ENCODE measurements at places on chromosomes 13 and 19.

DNA sequence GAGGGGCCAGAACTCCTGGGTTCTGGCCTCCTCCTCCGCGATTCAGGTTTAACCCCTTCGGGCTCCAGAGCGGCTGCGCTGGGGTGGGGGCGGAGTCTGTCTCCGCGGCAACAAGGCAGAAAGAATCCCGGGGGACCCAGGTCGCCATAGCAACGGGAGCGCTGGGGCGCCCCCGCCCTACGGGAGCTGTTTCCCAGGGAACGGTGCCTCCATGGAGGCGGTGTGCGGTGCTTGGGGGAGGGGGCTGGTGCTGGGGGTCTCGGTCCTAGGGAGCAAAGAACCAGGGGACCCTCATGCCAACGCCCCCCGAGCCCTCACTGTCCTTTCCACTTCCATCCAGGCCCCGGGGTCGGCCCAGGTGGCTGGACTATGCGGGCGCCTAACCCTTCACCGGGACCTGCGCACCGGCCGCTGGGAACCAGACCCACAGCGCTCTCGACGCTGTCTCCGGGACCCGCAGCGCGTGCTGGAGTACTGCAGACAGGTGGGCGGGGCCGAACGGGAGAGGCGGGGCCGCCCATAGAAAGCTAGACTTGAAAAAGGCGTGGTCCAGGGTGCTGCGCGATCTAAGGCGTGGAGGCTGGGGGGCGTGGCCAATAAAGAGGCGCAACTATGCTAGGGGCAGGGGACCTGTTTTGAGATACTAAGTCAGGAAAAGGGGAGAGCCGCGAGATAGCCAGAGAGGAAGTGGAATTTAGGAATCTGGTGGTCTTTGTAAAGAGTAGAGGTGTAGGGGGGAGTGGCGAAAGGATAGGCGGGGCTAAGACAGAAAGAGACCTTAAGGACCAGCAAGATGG is 1.2 kb downstream of the APLP1 start:
- peak; percentile 92 for DNase-seq

- DNase-seq: no peak
Observed at GRCh38 chr19:1510442-1510806, 2.4 kb downstream of the ADAMTSL5 start.

- DNase-seq: no peak
Observed at GRCh38 chr13:23870356-23871140, 18.7 kb downstream of the MIPEP start.

DNA sequence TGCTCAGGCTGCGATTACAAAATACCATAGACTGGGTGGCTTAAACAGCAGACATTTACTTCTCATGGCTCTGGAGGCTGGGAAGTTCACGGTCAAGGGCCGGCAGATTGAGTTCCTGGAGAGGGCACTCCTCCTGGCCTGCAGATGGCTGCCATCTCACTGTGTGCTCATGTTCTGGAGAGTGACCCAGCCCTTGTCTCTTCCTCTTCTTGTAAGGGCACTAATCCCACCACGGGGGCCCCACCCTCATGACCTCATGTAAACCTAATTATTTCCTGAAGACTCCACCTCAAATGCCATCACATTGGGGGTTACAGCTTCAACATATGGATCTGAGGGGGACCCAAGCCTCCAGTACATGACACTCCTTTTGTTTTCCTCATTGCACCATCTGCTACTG is 56.0 kb upstream of the CLDN10 start:
- DNase-seq: no peak

DNA sequence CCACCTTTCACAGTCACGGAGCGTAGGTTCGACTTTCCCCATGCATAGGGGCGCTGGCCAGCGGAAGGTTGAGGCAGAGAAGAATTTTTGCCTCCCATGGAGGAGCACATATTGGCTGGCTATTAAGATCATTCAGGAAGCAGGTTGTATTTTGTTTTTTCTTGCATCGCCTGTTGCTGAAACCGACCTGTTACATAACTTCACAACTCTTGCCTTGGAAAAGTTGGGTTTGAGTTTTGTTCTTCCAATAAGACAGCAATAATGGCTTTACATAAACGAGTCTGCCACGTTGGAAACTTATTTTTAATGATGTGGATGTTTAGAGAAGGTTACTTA is 1.4 kb downstream of the UPF1 start:
- no peak for DNase-seq

DNA sequence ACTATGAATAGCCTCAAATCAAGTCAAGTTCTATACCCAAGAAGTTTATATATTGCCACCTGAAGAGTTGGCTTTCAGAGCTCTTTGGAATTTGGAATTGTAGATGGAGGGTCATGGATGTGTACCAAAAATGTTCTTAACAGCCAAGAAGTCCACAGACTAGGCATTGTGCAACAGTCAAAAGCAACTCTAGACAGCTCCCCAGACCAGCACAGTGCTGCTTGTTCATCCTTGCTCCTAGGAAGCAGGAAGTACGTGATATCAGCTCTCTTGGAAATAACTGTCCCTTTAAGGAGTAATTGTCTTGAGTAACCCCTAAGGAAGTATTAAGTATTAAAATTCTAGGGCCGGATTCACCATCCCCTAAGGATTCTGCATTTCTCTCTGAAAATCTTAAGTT is 30.7 kb upstream of the IL17D start:
- DNase-seq: no peak

DNA sequence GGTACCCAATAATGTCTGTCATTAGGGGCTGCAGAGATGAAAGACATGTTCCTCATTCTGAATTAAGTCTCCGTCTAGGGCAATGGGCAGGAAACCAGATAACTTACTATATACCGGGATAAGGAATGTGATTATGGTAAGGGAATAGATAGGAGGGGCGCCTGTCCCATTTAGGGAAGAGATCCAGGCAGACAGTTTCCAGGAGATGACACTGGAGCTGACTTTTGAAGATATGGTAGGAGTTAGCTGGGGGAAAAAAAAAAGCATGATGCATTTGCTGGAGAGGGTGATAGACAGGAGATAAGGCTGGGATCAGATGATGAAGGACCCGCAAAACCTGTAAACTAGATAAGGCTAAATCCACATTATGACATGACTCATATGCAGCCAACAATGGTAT is 340.7 kb downstream of the DCT start:
- DNase-seq: no peak

- DNase-seq: no peak
Observed at GRCh38 chr13:98746968-98747367, 5.5 kb downstream of the SLC15A1 start.

DNA sequence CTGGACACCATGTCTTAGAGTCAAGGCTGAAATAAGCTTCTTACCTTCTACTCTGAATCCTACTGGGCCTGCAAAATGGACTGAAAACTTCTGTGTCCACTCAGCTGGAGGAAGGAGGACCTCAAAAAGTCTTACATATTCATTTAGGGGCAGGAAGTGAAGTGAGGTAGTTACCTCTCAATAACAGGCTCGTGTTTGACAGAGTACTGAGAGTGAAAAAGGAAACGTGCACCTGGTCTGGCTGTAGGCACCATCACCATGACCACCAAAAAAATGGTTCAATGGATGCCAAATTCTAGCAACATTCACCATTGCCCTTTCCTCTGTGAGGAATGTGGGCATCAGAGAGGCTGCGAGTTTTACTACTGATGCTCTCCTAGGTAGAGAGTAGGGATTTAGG is 176.2 kb downstream of the RFC3 start:
- DNase-seq: no peak

GRCh38 chr19:31416548-31416947 is 67.3 kb upstream of the TSHZ3 start:
- no peak for DNase-seq

GRCh38 chr13:91238036-91238435 is 109.5 kb upstream of the MIR17HG start:
- DNase-seq: no peak

- DNase-seq: no peak
Observed at GRCh38 chr19:7830272-7830771, 304 bp downstream of the EVI5L start.

DNA sequence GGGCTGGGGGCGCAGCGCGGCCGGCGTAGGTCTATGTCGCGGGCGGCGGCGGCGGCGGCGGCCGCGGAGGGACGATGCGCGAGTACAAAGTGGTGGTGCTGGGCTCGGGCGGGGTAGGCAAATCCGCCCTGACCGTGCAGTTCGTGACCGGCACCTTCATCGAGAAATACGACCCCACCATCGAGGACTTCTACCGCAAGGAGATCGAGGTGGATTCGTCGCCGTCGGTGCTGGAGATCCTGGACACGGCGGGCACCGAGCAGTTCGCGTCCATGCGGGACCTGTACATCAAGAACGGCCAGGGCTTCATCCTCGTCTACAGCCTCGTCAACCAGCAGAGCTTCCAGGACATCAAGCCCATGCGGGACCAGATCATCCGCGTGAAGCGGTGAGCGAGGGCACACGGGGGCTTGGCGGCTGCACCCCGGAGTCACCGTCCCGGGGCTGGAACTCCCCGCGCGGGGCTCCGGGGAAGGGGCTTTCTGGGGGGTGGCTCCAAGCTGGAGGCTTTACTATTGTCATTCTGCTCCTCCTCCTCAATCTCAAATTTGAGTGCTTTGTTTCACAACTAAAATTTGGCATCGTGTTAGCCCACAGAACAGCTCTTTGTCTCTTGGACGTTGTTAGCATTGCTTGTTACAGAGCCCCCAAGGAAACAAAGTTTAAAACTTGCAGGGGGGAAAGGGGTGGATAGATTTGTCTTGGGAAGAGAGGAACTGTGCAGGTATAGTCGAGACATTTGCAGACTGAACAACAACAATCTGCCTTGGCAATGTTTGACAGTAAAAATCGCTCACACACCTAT is 630 bp downstream of the RAP2A start:
- DNase-seq: peak; percentile 66

- no peak for DNase-seq
Observed at GRCh38 chr13:59790626-59791025, 373.1 kb downstream of the DIAPH3 start.

DNA sequence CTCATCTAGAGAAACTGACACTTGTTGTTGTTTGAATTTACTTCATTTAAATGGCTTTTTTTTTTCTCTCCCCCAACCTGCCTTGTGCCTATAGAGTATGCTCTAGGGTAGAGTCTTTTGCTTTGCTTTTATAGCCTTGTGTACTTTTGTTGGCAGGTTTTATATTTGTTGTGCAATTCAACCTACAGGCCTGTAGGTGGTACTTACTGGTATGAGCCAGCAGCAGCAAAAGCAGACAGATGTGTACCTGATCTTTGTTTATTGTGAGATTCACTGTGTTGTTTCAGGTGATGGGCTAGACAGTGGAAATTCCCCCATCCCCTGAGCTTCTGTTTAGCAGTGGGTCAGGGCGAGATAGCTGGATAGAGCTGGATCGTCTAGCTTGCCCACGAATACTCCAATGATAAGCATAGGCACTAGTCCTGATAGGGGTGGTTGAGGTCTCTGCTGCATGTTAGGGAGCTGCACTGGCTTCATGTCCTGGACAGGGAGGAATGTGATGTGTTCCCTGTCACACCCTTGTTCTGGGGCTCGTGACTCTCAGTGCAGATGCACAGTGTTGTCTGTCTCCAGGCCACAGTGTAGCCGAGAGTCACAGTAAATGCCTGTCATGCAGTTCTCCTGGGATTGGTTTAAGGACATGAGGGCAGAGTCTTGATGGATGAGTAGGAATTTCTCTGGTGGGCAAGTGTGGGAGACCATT is 21.3 kb downstream of the DNAJC3 start:
- no peak for DNase-seq

GRCh38 chr13:65966991-65967451 is 1263.1 kb downstream of the PCDH9 start:
- peak; percentile 5 for DNase-seq

DNA sequence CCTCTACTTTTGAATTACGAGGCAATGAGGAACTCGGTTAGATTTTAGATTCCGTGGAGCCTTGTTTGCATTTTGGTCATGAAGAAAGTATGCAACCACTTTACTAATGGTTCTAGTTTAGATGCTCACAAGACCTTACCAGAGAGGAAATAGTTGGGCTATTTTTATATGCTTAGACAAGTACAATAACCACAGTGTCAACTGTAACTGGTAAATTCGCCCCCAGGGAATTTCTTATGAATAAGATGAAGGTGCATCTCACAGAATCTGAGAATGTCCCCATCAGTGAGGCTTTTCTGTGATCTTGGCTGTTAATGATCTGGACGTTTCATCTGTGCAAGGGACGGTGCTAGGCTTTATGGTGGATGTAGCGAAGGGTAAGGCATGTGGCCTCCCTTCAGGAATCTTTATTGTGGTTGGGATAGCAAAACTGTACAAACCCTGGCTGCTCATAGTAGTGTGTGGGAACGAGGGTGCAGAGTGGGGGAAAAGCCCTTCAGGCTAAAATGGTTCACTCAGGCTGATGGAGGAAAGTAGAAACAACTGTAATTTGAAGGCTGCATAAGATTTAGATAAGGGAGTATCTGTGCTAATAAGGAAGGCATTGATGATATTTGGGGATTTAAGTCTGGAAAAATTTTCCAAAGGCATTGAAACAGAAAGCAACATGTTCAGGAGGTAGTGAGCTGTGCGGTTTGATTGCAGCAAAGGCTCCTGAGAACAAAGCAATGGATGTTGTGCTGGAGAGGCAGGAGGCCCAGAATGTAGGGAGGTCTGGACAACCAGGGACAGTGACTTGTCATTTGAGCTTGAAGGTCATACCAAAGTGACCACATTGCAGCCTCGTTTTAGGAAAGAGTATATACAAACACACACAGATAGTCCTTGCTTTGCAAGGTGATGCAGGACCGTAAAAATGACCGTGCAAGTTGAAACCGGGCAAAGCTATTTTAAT is 28.4 kb downstream of the UBAC2 start:
- DNase-seq: no peak

DNA sequence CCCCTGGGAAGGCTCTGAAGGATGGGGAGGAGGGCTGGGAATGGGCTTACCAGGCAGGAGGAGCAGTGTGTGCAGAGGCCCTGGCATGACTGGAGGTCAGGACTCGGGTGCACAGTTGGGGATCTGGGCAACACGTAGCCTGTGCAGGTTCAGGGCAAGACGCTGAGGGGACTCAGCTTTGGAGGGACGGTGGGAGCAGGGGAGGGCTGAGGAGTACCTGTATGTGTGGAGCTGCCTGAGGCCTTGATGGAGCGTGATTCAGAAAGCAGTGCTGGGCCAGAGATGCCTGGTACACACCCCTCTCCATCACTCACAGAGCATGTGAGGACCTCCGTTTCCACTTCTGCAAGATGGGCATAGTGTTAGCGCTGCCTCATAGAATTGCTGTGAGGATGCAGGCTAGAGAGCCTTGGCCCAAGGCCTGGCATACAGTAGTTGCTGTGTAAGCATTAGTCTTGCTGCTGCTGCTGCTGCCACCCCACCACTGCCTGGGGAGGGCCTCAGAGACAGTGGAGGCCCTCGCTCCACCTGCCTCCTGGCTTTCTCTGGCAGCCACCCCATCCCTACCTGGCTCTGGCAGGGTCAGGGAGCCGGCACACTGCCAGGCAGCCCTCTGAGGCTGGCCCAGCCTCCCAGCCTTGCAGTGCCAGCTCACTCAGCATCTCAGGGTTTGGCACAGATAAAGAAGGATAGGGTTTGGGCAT is 2.4 kb downstream of the PAK4 start:
- no peak for DNase-seq

- no peak for DNase-seq
Observed at GRCh38 chr19:50285833-50286232, 43.3 kb downstream of the KCNC3 start.

GRCh38 chr13:49097374-49097773 is 121.7 kb downstream of the FNDC3A start:
- no peak for DNase-seq

GRCh38 chr19:55133639-55134444 is 15.2 kb downstream of the TNNT1 start:
- DNase-seq: no peak

- no peak for DNase-seq
Observed at GRCh38 chr13:64912141-64912540, 2318.0 kb downstream of the PCDH9 start.

- no peak for DNase-seq
Observed at GRCh38 chr13:51158365-51158764, 47.3 kb upstream of the C13orf42 start.
